ENCODE measurements at places on chromosomes 12 and 14. TPM values are rescaled to one million over a fixed set of nuclear protein-coding genes. Genes with fewer than 3 reads are reported as not detected.

The GARIN6 gene
- total RNA-seq, result not detected

The GDF3 gene
- not detected for total RNA-seq

The MARCHF9 gene
- 62.8 TPM for total RNA-seq

The KRT6C gene
- total RNA-seq, result not detected

The RPL10L gene
- not detected for total RNA-seq

The ASCL1 gene
- not detected for total RNA-seq

The NTF3 gene
- not detected for total RNA-seq

The RDH16 gene
- total RNA-seq, result 1.3 TPM

The DENND5B gene
- not detected for total RNA-seq
